Islet precursor cell (in vitro differentiated cells): ENCODE measurements at places on chromosomes 12 and 14.

GRCh38 chr14:59739794-59740193, 130.8 kb downstream of the RTN1 start:
- DNase-seq, result no peak

DNA sequence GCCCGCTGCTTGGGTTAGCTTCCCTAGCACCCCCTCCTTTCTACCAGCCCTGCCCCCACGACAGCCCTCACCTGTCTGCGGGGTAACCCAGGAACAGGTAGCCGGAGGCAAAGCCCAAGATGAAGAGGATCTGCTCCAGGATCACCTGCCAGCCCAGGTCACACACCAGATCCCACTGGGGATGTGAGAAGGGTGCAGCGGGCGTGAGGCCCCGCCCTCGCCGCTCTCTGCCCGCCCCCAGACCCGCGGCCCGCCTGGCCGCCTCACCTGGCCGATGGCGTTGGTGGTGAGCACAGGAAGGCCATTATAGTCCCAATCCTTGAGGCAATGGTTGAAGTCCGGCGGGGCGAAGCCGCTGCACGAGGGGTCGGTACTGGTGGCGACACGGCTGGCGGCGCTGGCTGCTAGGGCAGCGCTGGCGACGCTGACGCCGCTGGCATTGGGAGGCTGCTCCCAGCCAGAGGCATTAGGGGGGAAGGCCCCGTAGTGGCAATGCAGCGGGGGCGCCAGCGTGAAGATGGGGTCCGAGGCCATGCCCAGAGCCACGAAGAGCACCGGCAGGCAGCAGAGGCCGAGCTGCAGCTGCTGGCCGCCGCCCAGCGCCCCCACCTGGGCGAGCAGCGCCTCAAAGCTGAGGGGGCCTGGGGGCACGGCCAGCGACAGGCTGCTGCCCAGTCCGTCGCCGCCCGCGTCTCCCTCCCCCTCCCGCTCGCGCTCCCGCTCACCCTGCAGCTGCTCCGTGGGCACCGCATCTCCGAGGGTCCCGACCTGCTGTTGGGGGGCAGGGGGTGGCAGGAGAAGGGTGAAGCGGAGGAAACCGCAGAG, 794 bp downstream of the SLC22A17 start:
- peak; percentile 61 for DNase-seq

- DNase-seq, result no peak
Measured at GRCh38 chr12:110957652-110958051, 37.3 kb upstream of the MYL2 start.

DNA sequence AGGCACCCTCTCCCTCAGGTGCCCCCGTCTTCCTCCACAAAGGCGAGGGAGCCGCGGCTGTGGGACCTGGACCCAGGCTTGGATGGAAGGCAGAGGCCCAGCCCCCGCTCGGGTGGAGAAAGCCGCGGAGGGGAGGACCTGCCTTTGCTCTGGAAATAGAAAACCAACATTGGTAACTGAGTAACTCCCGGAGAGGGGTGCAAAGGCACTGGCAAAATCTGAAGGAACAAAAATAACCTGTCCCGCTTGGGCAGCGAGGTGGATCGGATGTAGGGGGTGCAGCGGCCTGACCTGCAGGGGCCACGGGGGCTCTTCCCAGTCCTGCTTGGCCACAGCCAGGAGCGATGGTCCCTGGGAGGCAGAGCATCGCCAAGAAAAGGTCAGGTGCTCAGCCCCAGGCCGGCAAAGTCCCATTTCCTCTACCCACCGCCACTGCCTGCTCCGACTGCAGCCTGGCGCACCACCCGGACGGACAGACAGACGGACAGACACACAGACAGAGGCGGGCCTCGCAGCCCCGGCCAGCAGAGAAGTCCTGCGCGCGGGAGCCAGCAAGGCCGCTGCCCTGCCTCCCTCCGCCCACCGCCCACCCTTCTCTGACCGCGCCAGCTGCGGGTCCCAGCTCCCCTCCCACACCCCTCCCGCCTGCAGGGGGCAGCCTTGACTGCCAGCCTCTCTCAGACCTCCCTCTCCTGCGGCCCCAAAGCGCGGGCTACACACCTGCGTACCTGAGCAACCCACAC, 21.4 kb upstream of the TMEM106C start:
- peak; percentile 75 for DNase-seq

GRCh38 chr12:47110718-47111391, 31.1 kb upstream of the AMIGO2 start:
- no peak for DNase-seq

- no peak for DNase-seq
Measured at GRCh38 chr12:1885082-1885596, 33.3 kb downstream of the CACNA2D4 start.

- no peak for DNase-seq
Measured at GRCh38 chr14:52834440-52834842, 43.0 kb upstream of the GNPNAT1 start.

GRCh38 chr14:23376482-23377197, at the start of gene CMTM5:
Gene CMTM5, plus strand, starts transcription at chr14:23377046. Its CDS starts 206 bp downstream, at chr14:23377252.
- DNase-seq, result peak; percentile 65
